ENCODE measurements at places on chromosomes 4 and X. TPM values are rescaled to one million over a fixed set of nuclear protein-coding genes. Genes with fewer than 3 reads are reported as not detected.

DNA sequence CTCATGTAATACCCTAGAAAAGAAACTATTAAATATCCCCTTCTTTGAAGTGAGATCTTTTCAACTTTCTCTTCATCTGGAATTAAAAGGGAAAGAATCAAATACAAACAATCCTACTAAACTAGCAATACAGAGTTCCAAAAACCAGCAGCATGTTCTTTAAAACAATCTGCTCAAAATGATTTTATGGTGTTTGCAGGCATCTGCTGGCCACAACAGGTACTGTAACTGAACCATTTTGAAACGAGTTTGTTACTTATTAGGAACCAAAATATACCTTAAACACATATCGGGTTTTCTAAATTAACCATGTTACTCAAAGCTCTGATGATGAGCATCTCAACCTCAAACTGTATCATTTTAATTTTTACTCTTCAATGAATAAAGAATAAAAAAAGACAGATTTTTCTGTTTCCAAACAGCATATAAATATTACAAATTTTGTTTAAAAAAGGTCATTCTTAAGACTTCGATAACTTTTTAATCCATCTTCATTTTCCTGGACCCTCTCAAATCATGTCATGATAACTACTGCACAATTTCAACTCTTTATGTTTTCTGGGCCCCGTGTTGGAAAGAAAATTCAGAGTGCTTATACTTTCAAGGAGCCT is 56.5 kb downstream of the ARAP2 start:
- H3K36me3 ChIP-seq, result peaks cover 8% of the 10 kb centered on the region
- no peak overlapping the region for H3K4me3 ChIP-seq
- H3K27me3 ChIP-seq, result no peaks in the 10 kb centered on the region
- peaks cover 20% of the 10 kb centered on the region for H3K4me1 ChIP-seq

DNA sequence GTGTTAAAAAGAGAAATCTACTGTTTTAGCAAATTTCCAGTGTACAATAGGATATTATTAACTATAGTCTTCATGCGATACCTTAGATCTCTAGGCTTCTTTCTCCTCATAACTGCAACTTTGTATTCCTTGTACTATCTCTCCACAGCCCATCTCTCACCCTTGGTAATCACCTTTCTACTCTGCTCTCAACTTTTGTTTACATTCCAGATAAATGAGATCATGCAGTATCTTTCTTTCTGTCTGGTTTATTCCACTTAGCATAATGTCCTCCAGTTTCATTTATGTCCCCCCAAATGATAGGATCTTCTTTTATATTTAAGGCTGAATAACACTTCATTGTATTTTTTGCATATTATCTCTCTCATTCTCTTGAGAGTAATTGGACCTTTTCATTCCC is 165.5 kb downstream of the HS3ST1 start:
- H3K36me3 ChIP-seq, result no peaks in the 10 kb centered on the region
- no peaks in the 10 kb centered on the region for H3K4me1 ChIP-seq
- no peak overlapping the region for H3K4me3 ChIP-seq
- H3K27me3 ChIP-seq, result peaks cover 2% of the 10 kb centered on the region
- no peak for DNase-seq

DNA sequence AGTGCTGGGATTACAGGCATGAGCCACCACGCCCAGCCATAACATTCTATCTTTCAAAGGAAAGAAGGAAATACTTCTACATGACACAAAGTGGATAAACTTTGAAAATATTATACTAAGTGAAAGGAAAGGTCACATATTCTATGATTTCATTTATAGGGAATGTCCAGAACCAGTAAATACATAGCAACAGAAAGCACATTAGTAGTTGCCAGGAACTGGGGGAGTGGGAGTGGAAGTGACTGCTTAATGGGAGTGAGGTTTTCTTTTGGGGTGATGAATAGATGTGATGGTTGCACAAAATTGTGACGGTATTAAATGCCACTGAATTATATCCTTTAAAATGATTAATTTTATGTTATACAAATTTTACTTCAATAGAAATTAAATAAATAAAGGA is 95.7 kb upstream of the IL15 start:
- H3K27me3 ChIP-seq, result peaks cover 6% of the 10 kb centered on the region
- H3K4me3 ChIP-seq, result no peak overlapping the region
- H3K27ac ChIP-seq, result no peak overlapping the region
- no peaks in the 10 kb centered on the region for H3K4me1 ChIP-seq

The RTL3 gene
- not detected for total RNA-seq

DNA sequence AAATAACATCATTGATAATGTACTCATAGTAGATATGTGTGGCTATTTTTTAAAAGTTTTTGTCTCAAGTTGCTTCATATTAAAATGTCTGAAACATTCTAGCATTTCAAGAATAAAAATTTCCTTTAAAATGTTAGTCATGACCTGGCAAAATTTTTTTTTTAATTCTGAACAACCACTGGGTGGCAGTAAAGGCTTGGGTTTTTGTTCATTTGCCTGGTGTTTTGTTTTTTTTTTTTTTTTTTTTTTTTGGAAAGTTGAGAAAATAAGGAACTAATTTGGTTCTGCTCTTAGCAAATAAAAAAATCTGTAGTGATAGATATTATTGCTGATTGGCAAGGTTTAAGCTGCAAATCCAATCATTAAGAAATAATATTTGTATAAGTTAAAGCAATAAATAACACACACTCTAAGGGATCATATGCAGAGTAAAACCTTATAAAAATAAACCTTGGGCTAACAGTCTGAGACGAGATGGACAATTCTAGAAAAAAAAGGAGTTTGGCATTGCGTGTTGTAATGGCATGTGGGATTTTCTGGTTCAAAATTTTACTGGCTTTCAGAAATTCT is 81.4 kb downstream of the CEP44 start:
- H3K4me1 ChIP-seq, result no peaks in the 10 kb centered on the region
- DNase-seq, result no peak
- H3K36me3 ChIP-seq, result no peaks in the 10 kb centered on the region
- no peak overlapping the region for H3K27ac ChIP-seq
- peaks cover 8% of the 10 kb centered on the region for H3K27me3 ChIP-seq

The TMEM255A gene
- not detected for total RNA-seq
